ENCODE measurements at places on chromosomes 7 and 10.

GRCh38 chr10:7971949-7972348 lies 82.5 kb upstream of the GATA3 start:
- DNase-seq: no peak

DNA sequence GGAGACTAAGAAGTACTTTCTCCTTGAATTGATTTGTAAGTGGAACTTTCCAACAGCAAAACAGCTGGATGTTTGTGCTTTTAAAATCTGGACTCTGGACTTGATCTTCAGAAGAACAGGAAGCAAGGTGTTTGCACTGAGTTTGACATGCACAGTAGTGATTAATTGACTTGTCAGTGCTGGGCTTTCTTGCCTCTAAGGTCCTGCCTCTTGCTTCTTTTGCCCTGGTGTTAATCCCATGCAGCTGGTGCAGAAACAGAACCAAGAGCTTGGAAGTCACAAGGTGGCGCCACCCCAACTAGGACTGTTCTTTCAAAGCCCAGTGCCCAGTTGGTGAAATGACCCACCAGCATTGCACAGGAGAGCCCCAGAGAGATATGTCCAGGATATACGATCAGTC lies 66.8 kb upstream of the SEPHS1 start:
- no peak for DNase-seq

GRCh38 chr10:91286572-91286971 lies 66.1 kb downstream of the PCGF5 start:
- no peak for DNase-seq

DNA sequence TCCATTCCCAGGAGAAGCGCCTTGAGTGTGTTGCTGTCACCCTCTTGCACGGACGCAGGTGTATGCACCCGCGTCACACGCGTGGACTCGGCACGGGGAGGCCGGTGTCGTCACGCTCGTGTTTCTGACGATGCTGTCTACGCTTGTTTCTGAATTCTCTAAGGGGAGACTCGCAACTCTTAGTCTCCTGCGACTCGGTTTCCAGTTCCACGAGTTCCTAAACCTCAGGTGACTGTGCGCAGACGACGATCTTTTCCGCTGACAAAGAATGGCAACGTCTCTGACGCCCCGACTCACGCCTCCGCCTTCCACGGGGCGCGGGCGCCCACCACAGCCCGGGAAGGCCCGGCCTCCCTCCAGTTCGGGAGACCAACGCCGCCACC lies 579 bp downstream of the IDI1 start:
- peak; percentile 82 for DNase-seq

DNA sequence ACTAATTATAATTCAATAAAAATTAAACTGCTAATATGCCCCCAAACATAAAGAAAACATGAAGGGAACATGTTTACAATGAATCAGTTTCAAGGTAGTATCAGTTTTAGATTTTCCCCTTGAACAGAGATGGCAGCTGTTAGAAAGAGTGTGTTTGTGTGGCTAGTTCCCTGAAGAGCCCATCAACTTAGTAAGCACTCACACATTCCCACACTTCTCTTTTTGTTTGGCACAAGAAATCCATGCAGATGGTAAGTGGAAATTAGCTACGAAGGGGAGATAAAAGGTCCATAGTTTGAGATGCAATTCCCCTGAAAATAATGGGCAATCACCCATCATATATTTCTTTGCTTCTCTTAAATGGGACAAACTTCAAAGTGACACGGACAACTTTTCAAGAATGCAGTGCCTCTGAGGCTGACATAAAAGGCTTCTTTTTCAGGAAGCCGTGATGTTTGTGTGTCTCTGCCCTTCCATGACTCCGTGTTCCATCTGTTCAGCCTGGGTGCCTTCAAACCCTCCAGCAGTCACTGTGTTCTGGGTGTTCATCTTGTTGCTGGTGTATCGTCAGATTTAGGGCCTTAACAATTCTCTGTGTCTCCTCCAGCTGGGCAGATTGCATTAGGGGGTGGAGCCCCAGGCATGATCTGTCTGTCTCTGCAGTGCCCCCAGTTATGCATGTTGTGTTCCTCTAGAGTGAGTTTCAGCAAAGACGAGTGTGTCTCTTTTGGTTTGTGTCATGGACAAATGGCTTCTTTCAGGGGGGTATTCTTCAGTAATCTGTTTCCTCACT lies 259.5 kb upstream of the NPY start:
- no peak for DNase-seq
